NCI-H1436 (cell line): ENCODE measurements at places on chromosomes 5 and 9.

DNA sequence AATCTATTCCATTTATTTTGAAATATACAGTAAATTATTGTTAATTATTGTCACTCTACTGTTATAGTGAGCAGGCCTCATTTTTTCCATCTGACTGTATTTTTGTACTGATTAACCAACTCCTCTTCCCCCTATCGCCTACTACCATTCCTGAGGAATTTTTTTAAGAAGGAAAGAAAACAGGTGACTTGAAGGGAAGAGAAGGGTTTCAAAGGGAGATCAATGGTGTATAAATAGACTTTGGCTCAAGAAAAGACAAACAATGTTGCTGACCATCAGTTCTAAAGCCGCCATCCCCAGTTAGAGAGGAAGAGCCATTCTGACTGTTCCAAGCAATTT, 69.7 kb downstream of the BAAT start:
- no peak for DNase-seq

GRCh38 chr9:19935422-19935821, 146.6 kb upstream of the SLC24A2 start:
- no peak for DNase-seq

DNA sequence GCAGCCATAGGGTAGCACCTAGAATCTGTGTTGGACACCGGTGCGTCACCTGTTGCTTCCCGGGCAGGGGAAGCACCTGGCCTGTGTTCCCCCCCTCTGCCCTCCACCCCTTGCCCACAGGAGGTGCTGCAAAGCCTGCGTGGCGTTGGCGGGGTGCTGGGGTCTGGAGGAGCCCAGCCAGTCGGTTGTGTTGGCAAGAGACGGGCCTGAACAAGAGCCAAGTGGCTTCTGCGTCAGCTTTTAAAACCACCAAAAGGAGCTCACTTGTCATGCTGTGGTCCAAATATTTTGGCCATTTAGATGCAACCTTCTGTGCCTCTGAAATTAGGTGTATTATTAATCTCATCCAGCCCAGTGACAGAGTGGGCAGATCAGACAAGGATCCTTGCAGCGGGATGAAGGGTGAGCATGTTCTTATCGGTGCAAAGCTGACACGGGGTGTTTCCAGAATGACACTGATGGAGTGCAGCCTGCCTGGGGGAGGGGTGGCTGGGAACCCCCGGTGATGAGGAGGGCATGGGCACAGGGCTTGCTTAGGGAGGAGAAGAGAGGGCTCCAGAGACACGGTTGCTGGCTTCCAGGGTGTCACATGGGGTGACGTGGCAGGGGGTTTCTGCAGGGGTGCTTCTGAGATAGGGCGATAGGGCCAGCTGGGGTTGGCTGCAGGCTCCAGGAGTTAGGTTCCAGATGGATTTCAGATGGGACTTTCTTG, 9.7 kb upstream of the RXRA start:
- DNase-seq, result no peak

- DNase-seq, result no peak
These were observed 13.0 kb downstream of the NREP start for GRCh38 chr5:111743988-111744387.

GRCh38 chr9:34385561-34386230, 9.0 kb upstream of the MYORG start:
- DNase-seq, result no peak

DNA sequence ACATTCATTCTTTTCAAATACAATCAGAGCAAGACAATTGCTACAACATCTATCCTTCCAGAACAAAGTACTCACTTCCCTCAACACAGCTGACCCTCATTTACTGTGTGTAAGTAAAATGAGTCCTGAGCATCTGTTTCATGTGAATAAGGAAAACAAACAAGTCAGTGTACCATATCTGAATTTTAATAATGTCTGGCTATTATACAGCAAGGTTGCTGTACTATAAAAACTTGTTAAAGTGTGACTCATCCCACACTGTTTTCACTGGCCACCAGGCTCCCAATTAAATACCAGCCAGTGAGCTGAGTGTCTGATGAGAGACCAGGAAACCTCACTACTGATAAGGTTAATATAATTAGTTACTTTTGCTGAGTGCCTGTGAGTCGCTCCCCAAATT, 339.8 kb downstream of the AGTPBP1 start:
- DNase-seq, result no peak

- DNase-seq, result no peak
These were observed 161.0 kb downstream of the SLC25A46 start for GRCh38 chr5:110899566-110900412.
